ENCODE measurements at places on chromosomes 6 and 20.
A peak's percentile ranks its signal among the peaks of the same experiment; 100 is the strongest.

GRCh38 chr6:14088600-14089192 lies 28.9 kb upstream of the CD83 start:
- DNase-seq, result no peak

- no peak for DNase-seq
Measured at GRCh38 chr6:135633573-135633972, 136.0 kb upstream of the AHI1 start.

DNA sequence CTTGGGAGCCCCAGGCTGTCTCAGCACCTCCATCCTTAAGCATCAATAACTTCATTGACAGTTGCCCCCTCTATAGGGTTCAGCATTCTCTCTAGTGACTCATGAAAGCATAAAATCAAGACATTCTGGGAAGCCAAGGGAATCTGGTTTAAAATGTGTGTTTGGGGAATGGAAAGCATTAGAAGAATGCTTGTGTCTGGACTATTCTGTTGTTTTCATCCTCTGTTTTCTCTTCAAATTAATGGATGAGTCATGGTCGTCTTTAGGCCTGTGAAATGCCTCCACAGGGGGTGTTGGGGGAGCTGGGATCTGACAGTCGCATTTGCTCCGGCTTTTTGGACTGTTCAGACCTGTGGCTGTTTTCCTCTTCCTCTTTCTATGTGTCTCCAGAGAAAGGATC lies 279.7 kb downstream of the CDC5L start:
- DNase-seq, result no peak

DNA sequence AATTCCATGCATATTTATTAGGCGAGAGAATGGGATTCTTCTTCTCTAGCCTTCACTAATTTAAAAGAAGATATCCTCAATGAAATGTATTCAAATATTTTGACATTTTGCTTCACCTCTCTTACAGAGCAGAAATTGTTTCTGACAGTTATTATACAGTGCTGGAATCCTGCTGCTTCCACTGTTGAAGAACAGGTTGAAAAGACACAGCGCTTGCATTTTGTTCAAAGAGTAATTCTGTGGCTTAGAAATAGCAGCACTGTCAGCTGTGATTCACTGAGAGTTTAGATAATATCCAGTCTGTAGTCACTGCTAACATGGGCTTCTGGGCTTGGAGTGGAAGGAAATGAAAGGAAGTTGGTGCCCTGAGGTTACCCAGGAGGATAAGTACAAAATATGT lies 117.1 kb upstream of the FBXL4 start:
- DNase-seq, result no peak

- DNase-seq, result no peak
Measured at GRCh38 chr6:18846327-18846726, 459.2 kb downstream of the RNF144B start.

- no peak for DNase-seq
Measured at GRCh38 chr6:149716181-149716963, 1.5 kb downstream of the LATS1 start.

GRCh38 chr20:54549658-54550326 lies 74.4 kb downstream of the DOK5 start:
- no peak for DNase-seq

DNA sequence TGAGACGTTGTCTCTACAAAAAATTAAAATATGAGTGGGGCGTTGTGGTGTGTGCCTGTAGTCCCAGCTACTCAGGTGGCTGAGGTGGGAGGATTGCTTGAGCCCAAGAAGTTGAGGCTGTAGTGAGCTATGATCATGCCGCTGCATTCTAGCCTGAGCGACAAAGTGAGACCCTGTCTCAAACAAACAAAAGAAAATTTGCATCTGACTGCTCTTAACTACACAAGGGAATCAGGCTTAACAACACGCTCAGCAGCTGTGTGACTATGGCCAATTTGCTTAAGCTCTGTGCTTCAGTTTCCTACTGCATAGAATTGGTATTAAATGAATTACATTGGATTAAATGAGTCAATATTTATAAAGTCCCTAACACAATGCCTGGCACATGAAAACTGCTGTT lies 24.3 kb upstream of the MRPS10 start:
- no peak for DNase-seq

- DNase-seq, result no peak
Measured at GRCh38 chr6:137911675-137912191, 44.7 kb downstream of the TNFAIP3 start.

GRCh38 chr6:82681119-82681714 lies 317.6 kb downstream of the TPBG start:
- DNase-seq, result no peak

GRCh38 chr6:167113935-167114910 lies 8.7 kb upstream of the CCR6 start:
- peak; percentile 93 for DNase-seq

GRCh38 chr6:157221817-157222175 lies 101.5 kb downstream of the TMEM242 start:
- no peak for DNase-seq

DNA sequence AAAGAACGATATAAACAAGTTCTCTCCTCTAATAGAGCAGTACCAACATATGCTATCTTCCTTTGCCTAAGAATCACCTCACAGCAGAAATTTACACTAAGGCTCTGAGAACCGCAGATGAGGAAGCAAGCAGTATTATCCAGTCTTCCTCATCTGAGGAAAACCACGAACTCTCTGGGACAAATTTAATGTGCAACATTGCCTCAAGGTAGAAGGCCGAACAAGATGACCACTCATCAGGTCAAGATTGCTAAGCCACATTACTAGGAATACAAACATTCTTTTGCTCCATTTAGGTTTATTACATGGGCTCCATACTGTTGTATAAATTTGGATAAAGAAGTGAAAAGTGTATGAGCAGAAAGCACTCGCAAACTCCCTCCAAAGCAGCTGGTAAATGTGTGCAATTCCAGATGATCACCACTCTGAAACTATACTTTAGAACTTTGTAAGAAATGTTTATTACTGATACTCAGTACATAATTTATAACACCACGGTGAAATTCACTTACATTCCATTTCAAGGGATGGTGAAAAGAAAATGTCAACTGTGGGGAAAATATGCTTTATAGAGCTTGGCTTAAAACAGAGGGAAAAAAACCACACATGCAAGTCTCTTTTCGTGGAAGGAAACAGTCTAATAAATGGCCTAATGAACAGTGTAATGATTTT lies 398.4 kb downstream of the BTBD9 start:
- no peak for DNase-seq

- no peak for DNase-seq
Measured at GRCh38 chr20:6714279-6714711, 53.2 kb upstream of the BMP2 start.

- no peak for DNase-seq
Measured at GRCh38 chr6:159499034-159499433, 194.0 kb downstream of the SOD2 start.

DNA sequence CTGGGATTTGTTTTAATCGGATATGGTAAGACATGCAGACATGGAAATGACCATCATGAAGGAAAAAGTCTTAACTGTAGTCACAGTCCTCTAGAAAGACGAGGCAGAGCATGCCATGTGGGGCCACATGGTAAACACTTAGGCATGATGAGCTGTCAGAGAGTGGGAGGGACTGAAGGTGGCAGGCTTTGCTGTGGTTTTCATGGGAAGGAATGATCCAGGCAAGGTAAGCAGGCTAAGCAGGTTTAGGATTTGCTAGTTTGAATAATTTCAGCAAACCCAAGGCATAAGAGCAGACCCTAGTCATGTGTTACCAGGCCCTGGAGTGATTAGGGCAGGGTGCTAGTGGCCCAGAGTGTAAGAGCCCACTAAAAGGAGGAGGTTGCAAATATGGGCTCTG lies 47.2 kb upstream of the STMND1 start:
- DNase-seq, result no peak

DNA sequence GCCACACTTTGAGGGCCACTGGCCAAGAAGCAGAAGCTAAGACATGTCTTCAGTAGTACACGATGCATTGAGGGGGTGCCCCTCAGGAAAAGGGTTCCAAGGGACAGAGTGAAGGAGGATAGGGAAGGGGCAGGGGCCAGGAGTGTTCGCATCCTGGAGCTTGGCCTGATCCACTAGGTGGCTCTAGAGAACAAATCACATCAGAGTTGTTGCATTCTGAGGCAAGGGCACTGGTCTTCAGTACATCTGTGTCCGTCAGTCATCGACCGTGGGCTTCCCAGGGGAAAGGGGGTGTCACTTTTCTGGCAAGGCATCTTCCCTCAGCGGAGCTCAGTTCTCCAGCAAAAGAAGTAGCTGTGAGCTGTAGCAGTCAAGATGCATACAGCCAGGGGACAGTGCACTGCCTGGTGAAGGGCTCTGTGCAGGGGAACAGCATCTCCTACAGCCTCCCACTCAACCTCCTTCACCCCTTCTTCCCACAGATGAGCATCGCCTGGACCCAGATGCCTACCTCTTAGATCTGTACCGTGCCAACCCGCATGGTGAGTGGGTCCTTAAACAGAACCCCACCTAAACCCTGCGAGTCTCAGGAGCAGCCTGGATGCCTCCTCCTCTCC lies 47.8 kb downstream of the ARHGAP40 start:
- DNase-seq, result no peak

- DNase-seq, result no peak
Measured at GRCh38 chr6:31205638-31206037, 35.2 kb upstream of the POU5F1 start.

DNA sequence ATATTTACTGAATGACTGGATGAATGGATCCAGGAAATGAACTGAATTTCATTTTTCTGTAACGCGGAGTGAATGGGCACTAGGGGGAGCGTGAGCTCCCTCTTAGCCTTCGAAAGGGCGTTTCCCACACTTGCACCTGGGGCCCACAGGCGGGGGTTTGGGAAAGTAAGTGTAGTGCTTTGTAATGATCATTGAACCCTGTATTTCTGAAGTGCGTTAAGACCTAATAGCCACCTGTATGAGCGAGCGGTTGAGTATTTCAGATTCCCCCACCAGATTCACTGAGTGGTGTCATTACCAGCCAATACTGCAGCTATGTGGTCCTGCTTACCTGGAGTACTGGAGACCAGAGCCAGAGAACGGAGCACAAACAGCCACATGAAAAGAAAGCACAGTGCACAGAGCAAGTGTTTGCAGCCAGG lies 10.5 kb downstream of the SYTL3 start:
- peak; percentile 54 for DNase-seq

GRCh38 chr6:101402622-101403031 lies 9.1 kb downstream of the GRIK2 start:
- DNase-seq, result no peak

GRCh38 chr6:71420693-71421328 lies 132.2 kb downstream of the OGFRL1 start:
- peak; percentile 48 for DNase-seq

- DNase-seq, result no peak
Measured at GRCh38 chr6:3359101-3359752, 97.6 kb downstream of the SLC22A23 start.

DNA sequence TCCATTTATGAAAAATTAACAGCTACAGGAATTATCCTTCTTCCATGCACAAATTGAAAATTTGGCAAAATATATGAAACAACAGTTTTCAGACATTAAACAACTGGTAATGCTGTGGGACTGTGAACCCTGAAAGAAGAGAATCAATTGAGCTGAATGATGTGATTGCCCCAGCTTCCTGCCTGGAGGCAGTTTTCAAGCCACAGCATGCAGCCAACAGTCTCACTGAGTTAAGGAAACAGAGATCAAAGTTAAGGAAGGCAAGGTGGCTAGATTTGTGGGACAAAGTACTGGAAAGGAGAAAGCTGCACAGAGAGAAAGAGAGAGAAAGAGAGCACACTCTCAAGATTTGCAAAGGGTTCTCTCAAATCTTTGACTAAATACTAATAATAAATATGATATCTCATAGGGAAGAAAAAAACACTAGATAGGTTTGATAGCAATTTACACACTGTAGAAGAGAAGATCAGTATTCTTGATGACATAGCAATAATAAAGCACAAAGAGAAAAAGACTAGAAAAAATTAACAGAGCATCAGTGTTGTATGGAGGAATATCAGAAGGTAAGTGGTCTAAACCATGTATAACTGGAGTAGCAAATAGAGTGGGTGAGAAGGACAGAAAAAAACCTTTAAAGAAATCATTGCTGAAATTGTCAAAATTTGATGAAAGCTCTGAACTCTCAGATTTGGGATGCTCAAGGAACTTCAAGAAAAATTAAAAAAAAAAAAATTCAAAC lies 70.1 kb upstream of the CNKSR3 start:
- DNase-seq, result no peak

- no peak for DNase-seq
Measured at GRCh38 chr20:41670631-41671030, 52.5 kb upstream of the CHD6 start.

- DNase-seq, result no peak
Measured at GRCh38 chr6:139690007-139690406, 315.6 kb upstream of the CITED2 start.

GRCh38 chr6:15491255-15491985 lies 171.4 kb downstream of the DTNBP1 start:
- peak; percentile 60 for DNase-seq

DNA sequence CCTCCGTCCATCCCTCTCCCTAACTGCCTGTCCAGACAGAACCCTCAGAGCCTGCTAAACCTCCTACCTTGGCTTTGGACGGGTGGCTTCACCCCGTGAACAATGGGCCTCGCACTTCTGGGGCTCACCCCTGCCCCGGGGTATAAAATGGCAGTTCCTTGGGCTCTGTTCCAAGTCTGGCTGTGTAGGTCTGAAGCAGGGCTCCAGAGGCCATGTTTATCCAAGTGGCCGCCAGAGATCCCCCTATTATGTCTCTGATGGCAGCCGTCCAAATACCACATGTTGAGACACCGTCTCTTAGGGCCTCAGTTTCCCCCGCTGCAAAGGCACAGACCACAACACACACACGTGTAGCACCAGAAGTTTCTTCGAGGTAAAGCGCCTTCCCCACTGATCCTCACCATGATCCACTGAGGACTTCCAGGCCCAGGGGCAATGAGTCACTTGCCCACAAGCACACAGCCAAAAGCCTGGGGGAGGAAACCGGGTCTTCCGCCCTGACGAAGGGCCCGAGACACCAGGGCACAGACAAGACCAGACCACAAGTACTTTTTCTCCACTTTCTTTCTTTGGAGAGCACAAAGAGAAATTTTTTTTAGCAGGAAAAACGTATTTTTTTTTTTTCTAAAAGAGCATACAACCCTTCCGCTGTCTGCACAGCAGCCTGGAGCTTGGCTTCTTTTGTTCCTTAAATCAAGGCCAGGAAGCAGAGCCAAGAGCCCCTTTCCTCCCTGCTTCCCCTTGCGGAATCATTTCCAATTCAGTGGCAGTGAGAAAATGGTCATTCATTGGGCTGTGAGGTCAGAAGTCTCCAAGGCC lies 11.8 kb downstream of the CPNE5 start:
- peak; percentile 17 for DNase-seq

GRCh38 chr20:46230801-46231282 lies 77.5 kb downstream of the CDH22 start:
- DNase-seq, result no peak

DNA sequence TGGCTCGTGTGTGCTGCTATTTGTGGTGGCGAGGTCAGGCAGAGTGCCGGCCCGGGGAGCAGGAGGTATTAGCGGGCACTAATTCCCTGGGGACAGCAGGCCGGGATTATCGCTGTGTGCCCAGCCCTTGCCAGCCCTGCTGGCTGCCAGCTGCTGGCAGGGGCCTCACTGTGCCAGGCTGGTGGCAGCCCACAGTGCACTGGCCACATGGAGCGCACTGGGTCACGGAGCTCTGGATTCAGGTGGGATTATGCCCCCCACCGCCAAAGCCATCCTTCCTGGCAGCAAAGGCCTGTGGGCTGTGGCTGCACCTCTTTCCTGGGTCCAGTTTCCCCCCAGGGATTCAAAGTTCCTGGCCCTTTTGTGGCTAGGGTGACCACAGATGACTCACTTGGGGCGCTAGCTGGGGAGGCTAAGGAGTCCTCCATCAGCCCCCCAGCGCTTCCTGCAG lies 59.7 kb downstream of the YTHDF1 start:
- no peak for DNase-seq
